ENCODE measurements at places on chromosomes 6 and 20.

DNA sequence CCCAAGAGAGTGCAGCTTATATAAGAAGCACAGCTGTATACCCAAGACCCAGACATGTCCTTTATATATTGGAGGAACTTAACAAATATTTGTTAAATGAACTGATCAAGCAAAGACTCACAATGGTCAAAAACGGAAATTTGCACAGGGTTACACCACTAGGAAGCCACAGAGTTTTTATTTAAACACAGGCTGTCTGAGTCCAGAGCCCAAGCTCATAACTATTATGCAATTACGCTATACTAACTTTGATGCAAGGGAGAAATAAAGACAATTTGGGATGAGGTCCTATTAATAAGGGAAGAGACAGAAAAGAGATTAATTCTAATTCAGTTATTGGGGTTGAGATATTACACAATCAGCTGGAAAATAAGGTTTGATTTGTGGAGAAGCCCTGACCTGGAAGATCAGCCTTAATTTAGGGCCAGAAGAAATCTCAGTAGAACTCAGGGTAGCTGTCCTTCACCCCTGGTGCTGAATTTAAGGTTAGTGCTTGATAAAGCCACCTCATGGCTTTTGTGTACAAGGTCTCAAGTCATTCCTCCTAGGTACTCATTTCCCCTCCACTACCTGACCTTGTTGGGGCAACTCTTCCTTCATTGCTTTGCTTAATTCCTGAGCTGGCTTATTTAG, 10.5 kb upstream of the ZNF334 start:
- no peak for DNase-seq

DNA sequence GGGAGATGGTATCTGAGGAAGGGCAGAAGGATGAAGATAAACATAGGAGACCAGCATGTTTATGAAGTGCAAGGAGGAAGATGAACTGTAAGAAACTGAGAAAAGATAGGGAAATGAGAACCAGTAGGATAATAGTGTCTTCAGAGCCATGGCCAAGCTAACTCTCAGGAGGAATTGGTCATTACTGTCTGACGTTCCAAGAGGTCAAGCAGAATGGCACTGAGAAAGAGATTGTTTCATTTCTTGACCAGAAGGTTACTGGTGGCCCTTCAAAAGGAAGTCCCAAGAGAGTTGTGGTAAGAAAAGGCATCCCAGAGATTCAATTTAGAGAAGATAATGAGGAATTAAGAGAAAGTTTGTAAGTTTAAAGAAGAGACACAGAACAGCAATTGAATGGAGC, 47.5 kb downstream of the EYA4 start:
- no peak for DNase-seq

DNA sequence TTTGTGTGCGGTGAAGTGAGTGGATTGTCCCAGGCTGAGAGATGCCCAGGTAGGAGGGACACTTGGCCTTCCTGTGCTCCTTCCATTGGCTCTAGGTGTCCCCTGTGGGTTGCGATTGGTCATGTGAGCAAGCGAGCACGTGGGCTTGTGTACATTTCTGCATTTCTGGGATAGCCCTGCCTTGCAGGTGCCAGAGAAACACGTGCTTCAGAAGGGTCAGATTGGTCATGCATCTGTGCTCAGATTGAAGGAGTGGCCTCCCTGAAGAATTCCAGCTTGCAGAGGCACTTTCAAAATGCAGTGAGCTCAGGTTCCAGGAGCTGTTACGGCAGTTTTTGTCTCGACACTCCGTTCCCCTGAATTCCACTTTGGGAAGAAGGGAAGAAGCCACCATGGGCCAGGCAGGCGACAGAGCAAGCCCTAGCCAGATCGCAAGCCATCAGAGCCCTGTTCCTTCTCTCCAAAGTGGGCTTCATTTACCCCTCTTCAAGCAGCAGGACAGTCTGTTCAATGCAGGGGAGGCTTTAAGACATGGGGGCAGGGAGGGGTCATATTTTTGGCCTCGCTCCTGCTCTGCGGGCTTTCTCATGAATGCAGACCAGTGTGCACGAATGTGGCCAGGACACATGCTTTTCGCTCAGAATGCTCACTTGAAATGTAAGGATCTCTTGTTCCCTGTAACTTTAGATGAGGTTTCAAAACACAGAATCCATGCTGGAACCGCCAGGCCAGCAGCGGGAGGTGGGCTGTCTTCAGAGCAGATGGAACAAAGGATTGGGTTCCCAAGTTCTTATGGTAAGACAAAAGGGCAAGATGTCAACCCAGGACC, 78.6 kb upstream of the AKAP12 start:
- DNase-seq = no peak

- no peak for DNase-seq
Measured at GRCh38 chr6:10418361-10418861, 3.5 kb upstream of the TFAP2A start.

- no peak for DNase-seq
Measured at GRCh38 chr6:72524011-72524645, 97.7 kb upstream of the KCNQ5 start.

DNA sequence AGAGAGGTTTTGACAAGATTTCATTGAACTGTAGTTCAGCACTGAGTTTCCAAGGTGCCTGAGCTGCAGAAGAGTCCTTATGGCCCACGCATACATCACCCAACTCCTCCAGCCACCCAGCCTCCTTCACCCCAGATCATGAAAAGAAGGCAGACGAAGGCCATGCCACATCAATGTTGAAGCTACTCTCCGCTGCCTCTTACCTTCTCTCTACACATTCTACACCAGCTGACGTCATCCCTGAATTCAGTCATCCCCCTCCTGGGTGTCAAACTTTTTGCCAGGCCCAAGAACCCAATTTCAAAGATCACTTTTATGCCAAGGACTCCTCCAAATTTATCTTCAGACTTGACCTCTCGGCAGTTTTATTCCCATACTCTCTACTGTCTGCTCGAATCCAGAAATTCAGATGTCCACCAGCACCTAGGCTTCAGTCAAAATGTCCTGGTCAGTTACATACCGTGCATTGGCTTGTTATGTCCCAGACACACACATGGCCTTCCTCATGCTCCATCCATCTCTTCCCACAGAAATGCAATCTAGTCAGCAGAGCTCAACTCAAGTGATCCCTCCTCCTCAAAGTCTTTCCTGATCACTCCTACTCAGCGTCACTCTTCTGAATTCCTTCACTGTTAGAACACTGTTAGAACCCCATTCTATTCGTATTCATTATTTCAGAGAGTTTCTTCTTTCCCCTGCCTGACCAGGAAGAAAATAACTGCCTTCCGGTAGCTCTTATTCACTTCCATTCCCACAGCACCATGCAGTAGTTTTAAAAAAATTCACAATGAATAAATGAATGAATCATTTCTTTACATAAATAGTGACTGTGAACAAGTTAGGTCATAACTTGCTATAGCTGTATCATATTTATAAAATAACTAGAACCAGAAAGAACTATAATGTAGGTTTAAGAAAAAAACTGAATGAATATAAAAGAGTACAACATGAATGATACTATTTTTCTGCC, 11.5 kb downstream of the ATXN1 start:
- DNase-seq = no peak

DNA sequence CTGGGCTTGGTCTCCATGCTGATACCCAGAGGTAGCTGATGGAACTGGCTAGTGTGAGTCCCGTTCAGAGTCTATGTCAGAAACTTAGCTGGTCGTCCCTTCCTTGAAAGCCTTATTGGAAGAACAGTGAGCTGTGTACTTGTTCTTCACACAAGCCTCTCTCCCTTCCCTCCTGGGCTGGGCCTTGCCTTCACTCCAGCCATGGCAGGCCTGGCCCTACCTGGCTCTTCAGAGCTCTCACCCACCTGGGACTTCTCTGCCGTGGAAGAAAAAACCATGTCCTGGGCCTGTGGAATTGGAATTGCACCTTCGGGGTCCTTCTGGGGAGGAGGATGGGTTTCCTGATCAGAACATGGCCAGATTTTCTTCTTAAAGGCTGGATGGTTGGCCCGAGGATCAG, 20.3 kb upstream of the ZNF831 start:
- DNase-seq = no peak

DNA sequence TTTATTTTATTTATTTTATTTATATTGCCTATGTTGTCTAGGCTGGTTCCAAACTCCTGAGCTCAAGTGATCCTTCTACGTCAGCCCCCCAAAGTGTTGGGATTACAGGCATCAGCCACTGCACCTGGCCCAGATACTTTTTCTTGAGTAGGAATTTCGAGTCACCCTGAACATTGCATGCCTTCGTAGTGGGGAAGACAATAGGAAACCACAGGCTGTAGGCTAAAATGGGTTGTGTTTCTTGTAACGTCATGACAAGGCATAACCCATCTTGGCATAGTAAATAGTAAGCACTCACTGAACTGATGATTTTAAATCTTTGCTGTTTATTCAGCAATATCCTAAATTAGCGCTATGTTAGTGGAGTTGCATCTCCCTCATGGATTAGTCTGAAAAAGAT, 34.9 kb downstream of the PTPN1 start:
- no peak for DNase-seq

DNA sequence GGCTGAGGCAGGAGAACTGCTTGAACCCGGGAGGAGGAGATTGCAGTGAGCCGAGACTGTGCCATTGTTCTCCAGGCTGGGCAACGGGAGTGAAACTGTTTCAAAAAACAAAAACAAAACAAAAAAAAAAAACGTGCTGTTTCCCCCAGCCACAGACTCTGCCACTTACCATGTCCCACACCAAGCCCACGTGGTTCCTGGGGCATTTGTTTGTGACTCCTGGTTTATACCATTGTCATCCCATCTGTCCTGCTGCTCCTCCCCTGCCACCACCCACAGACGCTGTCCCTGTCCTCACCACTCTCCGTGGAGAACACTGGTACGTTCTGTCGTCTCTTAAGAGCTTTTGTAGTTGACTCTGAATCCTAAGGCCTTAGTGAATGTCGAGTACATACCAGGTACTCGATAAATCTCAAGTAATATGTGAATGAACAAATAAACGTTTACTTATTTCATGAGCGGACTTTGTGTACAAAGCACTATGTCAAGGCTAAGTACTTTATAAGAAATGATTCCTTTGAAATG, 48.0 kb upstream of the KIF13A start:
- DNase-seq = no peak

GRCh38 chr6:166257911-166258318, 50.3 kb downstream of the PRR18 start:
- DNase-seq = no peak

DNA sequence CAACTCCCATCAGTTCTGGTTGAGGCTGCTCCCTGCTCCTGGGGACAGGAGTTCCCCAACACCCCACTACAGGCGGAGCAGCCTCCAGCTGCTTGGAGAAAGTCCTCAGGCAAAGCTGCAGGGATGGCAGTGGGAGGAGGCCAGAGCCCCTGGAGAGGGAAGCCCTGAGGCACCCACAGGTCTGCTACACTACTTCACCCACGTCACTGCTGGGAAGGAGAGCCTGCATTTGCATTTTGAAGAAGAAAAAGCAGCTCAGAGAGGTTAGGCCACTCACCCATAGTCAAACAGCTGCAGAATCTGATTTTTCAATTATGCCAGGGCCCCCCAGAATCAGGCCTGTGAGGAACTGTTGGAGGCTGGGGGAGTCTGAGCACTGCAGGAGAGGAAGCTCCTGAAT, 17.2 kb downstream of the BFSP1 start:
- DNase-seq = no peak

GRCh38 chr6:167093922-167094432, 28.9 kb upstream of the CCR6 start:
- peak; percentile 38 for DNase-seq

- no peak for DNase-seq
Measured at GRCh38 chr6:84258268-84258667, 30.8 kb upstream of the CEP162 start.

- no peak for DNase-seq
Measured at GRCh38 chr6:152575161-152575560, 62.0 kb downstream of the SYNE1 start.

DNA sequence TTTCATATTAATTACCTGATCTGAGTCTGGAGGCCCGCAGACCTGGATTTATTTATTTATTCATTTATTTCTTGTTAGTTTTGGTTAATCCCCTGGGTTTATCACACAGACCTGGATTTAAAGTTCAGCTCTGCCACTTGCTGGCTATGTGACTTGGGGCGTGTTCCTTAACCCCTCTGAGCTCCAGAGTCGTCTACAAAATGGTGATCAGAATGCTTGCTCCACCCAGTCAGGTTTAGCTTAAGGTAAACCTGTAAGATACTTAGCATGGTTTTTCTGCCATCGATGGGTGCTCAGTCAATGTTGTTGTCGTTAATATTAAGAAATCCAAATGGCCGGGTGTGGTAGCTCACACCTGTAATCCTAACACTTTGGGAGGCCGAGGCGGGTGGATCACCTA, 23.4 kb downstream of the SHLD1 start:
- no peak for DNase-seq

DNA sequence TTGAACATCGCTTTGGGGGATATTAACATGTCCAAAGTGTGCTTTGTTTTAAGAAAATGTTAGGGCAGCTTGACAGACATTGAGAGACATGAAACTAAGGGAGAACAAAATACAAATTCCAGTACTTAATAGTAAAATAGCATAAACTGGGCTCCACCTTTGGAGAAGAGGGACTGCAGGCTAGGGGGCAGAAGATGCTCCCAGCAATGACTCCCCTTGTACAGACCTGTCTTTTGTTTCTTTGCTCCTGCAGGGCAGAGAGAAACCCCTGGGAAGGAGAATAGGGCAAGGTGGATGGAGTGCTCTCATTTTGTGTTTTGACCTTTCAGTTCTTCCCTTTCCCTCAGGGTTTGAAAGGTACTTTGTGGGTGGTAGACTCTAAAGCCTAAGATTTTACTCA, 115.6 kb upstream of the PLCB4 start:
- no peak for DNase-seq

- DNase-seq = peak; percentile 79
Measured at GRCh38 chr20:62357187-62357667, 9.9 kb downstream of the LAMA5 start.

DNA sequence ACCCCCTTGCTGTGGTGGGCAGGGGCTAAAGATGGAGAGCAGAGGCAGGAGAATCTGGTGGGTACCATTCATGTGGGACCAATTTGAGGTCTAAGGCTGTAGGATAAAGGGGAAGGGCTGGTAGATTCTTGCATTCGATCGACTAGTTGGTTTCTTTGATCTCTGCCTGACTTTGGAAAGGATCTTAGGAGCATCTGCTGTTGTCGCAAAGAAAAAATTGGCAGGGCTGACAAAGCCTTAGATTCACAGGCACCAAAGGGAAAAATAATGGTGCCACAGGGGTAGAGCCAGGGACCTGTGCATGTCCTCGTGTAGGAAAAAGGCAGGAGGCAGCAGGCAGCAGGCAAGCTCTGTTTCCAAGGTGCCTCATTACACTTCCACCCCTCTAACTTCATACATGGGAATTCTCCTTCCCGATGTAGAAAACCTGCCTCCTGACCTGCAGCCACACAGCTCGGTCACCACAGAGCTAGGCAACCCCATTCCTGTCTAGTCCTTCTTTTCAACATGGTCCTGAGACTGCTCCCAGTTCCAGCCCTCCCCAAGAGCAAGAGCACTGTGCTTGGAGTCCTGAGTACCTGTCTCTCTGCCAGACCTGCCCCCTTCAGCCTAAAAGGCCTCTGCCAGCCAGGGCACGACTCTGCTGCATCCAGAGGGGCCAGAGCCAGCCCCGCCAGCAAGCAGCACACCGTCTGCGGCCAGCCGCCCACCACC, 71.9 kb downstream of the FGD2 start:
- DNase-seq = no peak

DNA sequence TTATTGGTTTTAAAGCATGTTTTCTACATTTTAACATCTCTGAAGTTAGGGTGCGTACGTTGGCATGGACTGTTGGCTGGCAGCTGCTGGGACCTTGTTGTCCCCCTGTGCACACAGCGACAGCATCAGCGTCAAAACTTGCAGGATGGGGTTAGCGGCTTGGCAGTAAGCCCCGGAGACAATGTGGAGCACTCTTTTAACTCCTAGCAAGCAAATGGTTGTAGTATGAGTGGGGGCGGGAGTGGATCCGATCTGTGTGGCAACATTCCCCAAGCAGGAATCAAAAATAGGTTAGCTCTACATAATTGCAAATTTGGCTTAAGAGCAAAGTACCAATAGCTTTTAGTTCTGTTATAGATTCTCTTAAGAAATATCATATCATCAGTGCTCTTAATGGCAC, 70.1 kb downstream of the NRN1 start:
- DNase-seq = no peak
